Left colon (tissue), 2 donors: ENCODE measurements at places on chromosomes 7 and 10. TPM values are rescaled to one million over a fixed set of nuclear protein-coding genes. Genes with fewer than 3 reads are reported as not detected.

Gene MRLN
- not detected for total RNA-seq

Gene TFPI2
- total RNA-seq, result 0.37 TPM

Gene NUDT5
- 45.3 TPM for total RNA-seq

Gene GBX1
- not detected for total RNA-seq

Gene GPR26
- total RNA-seq, result not detected

Gene NPTX2
- 5.9 TPM for total RNA-seq

Gene C7orf57
- not detected for total RNA-seq

Gene STAMBPL1
- total RNA-seq, result 14.8 TPM
